Cardiac fibroblast (primary cell): ENCODE measurements at places on chromosomes 13 and 19.
A peak's percentile ranks its signal among the peaks of the same experiment; 100 is the strongest.

DNA sequence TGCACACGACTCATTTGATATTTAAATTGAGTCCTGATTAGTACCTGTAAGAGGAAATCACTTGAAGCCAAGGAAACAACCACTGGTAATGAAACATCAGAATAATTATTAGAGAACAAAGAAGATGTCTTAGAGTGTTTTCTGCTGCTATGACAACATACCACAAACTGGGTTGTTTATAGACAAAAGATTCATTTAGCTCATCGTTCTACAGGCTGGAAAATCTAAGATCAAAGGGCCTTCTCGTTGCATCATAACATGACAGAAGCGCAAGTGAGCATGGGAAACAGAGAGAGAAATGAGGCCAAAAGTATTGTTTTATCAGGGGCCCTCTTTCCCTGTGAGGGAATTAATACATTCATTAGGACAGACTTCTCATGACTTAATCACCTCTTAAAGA is 1024.0 kb upstream of the PCDH9 start:
- no peak for DNase-seq

DNA sequence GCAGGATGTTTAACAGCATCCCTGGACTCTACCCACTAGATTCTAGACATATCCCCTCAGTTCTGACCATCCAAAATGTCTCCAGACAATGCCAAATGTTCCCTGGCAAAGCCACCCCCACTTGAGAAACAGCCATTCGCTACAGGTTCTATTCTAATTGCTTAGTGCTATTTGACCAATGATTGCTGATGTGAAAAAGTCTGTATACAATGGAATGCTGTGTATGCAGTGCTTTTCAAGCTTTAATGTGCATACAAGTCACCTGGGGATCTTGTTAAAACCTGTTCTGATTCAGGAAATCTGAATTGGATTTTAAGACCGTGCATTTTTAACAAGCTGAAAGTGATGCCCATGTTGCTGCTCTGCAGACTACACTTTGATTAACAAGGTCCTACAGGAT is 331.8 kb upstream of the KLF12 start:
- DNase-seq, result no peak

- no peak for DNase-seq
These were observed 108.8 kb downstream of the TBC1D4 start for GRCh38 chr13:75372923-75373841.

DNA sequence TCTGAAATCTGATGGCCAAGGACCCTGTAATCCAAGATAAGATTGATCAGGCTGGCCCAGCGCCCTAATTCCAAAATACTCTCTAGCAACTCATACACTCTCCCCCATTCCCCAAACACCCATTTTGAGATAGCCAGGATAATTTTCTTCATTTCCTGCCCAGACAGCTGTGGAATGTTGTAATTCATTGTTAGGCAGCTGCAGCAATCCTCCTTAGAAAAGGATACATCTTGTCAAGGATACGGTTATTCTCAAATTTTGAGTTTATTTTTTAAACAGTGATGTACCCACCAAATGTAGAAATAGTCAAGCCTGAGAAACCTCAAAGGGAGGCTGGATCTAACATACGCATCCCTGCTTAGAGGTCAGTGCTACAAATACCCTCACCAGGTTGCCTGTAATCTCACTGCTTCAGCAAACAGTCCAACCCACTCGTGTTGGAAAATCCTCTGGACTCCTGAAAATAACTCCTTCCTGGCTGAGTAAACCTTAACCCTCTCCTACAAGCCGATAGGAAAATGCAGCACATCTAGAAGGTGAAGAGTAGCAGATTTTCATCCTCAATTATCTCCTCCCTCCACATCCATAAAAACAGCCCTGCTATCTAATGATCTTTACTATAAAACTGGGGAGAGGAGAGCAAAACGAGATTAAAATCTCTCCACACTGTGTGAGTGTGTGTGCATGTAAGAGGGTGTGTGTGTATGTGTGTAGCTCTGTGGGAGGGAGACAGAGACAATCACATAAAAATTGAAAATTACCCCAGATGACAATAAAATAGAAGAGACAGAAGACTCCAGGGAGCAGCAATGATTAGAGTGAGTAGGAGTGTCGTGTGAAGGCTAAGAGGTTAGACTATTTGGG is 683.1 kb downstream of the DIAPH3 start:
- DNase-seq, result peak; percentile 21

GRCh38 chr13:40483601-40484000 is 182.8 kb downstream of the FOXO1 start:
- no peak for DNase-seq
